ENCODE measurements at places on chromosomes 13 and 19.

DNA sequence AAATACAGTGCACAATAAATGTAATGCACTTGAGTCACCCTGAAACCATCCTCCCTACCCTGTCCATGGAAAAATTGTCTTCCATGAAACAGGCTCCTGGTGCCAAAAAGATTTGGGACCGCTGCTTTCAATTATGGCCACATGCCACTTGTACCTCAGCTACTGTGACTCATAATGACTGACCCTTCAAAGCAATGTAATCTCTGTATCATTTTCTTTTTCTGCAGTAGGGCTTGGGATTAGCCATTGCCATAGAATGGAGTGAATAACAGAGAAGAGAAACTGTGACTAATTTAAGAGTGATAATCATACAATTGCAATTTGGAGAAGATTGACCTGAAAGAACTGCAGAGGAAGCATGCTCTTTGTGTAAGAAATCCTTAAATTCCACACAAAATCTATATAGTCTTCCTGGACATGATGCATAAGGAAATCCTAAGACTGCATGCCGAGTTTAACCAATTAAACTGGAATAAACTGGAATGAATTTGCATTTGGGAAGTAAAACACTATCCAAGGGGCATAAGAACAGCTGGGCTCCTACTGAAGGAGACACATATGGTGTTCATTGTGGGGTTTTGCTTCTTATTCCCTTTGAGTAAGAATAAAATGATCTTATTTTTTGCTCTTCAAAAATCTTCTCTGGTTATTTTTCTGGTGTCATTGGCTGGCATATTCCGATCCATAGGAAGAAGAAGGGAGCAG lies 59.5 kb upstream of the SLC7A1 start:
- no peak for DNase-seq

- peak; percentile 92 for DNase-seq
These were observed at the start of gene SLAIN1 for GRCh38 chr13:77697217-77698103. Gene SLAIN1 (plus strand): TSS chr13:77697687. CDS start chr13:77697914, 227 bp downstream.

DNA sequence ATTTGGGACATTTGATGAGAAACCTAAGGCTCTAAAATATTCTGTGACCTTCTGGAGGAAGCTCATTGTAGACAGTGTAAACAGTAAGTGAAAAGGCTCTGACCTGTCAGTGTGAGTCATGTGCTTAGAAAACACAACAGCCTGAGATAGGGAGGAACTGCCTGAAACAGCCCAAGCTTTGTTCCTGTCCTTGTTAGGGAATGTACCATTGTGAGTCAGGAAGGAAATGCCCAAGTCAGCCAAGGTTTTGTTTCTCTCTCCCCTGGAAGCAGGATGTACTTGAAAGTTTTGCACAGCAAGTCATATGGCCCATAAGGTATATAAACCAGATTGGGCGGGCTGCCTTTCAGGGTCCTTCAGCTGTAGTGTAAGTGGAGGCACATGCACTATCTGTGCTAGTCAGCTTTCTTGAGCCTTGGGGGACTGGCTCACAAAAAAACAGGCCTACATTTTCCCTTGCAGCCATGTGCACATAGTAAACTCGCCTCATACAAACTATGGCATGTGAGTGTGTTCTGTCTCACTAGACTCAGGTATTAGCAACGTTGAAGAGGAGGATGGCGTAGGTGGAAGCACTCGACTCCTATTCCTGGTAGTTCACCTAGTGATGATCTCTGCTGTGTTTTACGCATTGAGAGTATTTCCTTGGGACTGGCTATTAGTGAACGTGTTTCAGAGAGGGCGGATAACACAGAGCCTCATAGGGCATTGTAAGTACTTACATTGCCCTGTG lies 141.2 kb upstream of the KLHL1 start:
- no peak for DNase-seq

DNA sequence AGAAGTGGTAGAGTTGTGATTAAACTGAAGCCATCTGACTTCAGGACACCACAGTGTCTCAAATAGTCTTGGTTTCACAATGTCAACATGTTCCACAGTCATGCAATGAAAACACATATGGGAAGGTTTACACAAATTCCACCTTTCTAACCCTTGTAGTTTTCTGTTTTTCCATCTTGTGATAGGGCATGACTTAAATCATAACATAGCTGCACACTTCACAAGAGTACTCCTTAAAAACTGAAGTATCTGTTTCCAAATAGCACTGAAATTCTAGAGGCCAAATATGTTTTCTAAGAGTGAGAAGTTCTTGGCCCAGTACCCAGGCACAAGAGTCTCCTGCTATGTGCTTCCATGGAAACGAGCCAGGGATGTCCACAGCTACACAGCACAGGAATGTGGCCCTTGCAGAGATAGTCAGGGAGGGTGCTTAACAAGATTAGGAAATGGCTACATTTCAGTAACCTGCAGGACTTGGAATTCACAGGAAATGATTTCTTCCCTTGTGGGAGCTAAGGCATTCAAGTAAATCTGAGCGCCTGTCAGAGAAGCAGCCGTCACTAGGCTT lies 269.1 kb downstream of the NDFIP2 start:
- no peak for DNase-seq

- no peak for DNase-seq
These were observed 24.6 kb upstream of the ATP1A3 start for GRCh38 chr19:42018503-42019193.

GRCh38 chr13:93318534-93319254 lies 92.1 kb downstream of the GPC6 start:
- DNase-seq = no peak

GRCh38 chr19:32407004-32407992 lies 1.7 kb downstream of the DPY19L3 start:
- DNase-seq = no peak

- no peak for DNase-seq
These were observed 97.1 kb downstream of the SIPA1L3 start for GRCh38 chr19:38004186-38004520.

GRCh38 chr13:72431981-72432682 lies 295.3 kb downstream of the MZT1 start:
- no peak for DNase-seq

DNA sequence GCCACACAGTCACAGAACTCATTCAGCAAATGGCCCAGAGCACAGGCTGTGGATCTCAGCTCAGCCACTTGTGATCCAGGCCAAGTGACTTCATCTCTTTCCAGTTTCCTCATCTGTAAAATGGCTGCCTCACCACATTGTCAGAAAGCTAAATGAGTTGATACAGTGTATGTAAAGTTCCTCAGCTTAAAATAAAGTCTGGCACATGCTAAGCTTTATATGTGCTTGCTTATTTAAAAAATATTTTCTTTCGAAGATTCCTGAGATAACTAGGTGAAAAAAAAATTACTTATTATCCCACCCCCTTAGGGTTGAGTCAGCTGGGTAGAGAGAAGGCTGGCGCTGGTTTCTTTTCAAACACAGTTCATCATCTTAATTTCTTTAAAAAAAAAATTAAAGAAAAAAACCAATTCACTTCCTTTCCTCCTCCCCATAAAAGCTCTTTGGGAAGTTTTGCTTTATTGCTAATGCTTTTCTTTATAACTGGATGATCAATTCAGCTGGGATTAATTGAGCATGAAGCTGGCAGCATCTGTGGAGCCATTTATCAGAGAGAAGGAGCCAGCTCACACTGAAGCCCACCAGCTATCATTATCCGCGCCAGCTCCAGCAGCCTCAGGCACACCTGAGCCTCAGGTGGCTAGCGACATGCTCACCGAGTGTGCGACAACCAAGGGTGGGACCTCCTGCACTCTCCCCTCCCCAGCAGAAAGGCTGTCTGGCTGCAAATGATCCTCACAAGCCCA lies 354.9 kb downstream of the FOXO1 start:
- no peak for DNase-seq

Measured in CD4-positive, alpha-beta T cell treated with Interleukin-21 for 1 hour (primary cell).